ENCODE measurements at places on chromosomes 1 and 21.

- H3K27me3 ChIP-seq, result no peaks in the 10 kb centered on the region
- peaks cover 72% of the 10 kb centered on the region for H3K4me1 ChIP-seq
- peaks cover 35% of the 10 kb centered on the region for H3K36me3 ChIP-seq
- DNase-seq, result peak; percentile 50
Measured at GRCh38 chr1:111448482-111448917, 556 bp downstream of the WDR77 start.

DNA sequence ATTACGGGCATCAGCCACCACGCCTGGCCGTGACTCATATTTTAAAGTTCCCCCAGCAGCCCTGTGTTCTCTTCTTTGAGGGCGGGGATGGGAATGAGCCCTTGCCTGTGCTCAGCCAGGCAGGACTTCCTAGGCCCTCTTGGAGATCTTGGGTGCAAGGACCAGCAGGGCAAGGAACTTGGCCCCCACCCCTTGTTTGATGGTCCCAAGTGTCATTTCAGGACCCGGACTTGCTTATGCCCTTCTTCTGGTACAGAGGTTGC is 9.3 kb downstream of the RASSF5 start:
- H3K27me3 ChIP-seq, result peaks cover 1% of the 10 kb centered on the region
- H3K36me3 ChIP-seq, result no peaks in the 10 kb centered on the region
- peaks cover 4% of the 10 kb centered on the region for H3K4me1 ChIP-seq
- H3K27ac ChIP-seq, result no peak overlapping the region

DNA sequence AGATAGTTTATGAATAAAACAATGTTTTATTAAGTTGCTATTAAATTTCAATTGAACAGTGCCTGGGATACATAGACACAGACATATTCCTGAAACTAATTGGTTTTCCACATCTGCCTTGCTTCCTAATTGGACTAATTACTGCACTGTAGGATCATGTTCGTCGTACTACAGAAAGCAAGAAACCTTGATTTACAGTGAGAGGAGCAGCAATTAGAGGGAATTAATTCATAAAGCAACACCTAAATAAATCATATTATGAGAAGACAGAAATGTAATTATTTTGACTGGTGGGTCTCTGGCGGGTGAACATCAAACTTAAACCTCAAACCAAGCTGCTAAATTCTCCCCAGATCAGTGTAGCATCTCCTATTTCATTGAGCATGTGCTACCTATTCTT is 124.6 kb upstream of the CAMK1G start:
- no peak overlapping the region for H3K27ac ChIP-seq
- no peak for DNase-seq
- H3K27me3 ChIP-seq, result peaks cover 8% of the 10 kb centered on the region
- H3K36me3 ChIP-seq, result no peaks in the 10 kb centered on the region
- H3K4me1 ChIP-seq, result no peaks in the 10 kb centered on the region

GRCh38 chr21:29669416-29669815 is 270.4 kb downstream of the GRIK1 start:
- no peaks in the 10 kb centered on the region for H3K4me1 ChIP-seq
- H3K27me3 ChIP-seq, result peaks cover 7% of the 10 kb centered on the region
- no peak overlapping the region for H3K27ac ChIP-seq
- no peaks in the 10 kb centered on the region for H3K36me3 ChIP-seq
- no peak for DNase-seq

Data from activated CD4-positive, alpha-beta memory T cell treated with anti-CD3 and anti-CD28 coated beads for 36 hours (primary cell).